Posterior cingulate gyrus (tissue), 11 donors: ENCODE measurements at places on chromosomes 13 and 19.

GRCh38 chr19:17323964-17324332, 10.7 kb downstream of the ANO8 start:
- DNase-seq = no peak

GRCh38 chr13:50167224-50167947, 152.1 kb downstream of the KCNRG start:
- DNase-seq = no peak

DNA sequence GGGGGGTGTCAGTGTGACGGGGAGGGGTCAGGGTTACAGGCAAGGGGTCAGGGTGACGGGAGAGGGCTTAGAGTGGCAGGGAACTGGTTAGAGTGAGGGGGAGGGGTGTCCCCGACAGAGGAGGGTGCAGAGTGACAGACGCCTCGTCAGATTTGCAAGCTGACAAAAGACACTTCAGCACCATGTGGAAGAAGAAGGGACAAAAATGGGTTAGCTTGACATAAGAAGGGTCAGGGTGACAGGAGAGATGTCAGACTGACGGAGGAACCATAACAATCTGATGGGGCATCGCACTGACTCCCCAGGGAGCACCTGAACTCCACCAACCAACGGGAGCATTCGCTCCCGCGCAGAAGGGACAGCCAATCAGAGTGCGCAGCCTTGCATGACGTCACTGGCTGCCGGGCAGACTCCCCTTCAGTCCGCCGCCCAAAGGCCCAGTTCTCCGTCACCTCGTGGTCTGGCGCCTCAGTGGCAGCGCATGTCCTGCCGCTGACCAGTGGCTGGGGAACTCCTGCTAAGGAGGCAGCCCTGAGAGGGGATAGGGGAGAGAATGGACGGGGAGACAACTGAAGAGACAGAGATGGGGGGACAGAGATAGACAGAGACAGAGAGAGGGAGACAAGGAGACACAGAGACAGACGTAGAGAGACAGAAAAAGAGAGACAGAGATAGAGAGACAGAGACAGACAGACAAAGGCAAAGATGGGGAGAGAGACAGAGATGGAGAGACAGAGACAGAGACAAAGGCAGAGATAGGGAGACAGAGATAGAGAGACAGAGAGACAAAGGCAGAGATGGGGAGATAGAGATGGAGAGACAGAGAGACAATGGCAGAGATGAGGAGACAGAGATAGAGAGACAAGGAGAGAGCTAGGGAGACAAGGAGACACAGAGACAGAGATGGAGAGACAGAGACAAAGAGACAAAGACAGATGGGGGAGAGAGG, 30.2 kb downstream of the C19orf81 start:
- peak; percentile 93 for DNase-seq

- DNase-seq = no peak
Observed at GRCh38 chr13:107834281-107834680, 381.1 kb downstream of the LIG4 start.

- no peak for DNase-seq
Observed at GRCh38 chr13:95716231-95716630, 39.3 kb downstream of the DNAJC3 start.

GRCh38 chr13:45954836-45955800, 97.4 kb downstream of the ZC3H13 start:
- DNase-seq = no peak

DNA sequence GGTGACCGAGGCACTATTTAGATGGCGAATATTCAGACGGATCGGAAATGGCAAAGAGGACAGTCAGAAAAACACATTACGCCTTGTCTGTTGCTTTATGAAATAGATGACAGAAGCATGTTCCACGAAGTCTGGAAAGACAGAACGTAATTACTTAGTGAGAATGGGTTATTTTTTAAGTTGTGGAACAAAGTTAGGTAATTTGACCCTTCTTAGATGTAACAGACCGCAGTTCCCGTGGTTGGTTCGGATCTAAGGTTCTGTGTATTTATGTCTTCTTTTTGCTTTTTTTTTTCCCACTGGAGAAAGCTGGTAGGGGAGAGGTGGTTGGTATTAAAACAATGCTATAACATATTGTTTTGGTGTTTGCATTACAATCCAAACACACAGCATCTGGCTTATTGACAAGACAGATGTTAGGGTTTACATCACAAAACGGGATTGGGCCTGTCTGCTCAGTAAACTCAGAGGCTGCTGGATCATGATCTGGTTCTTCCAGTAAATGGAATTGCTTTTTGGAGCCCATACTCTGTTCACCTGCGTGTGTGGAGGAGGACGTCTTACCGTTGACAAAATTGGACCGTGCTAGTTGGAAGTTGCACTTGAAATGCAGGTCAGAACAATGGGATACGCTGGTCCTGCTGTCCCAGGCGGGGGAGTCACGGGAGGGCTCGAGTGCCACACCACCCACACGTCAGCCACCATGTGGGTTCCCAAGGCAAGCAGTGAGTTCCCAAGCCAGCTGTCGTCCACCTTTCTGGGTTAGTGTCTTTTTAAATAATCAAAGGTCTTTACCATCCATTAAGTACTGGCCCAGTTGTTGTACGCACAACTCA, 13.8 kb downstream of the ATP11A start:
- no peak for DNase-seq
